ENCODE measurements at places on chromosomes 2 and 18.

- no peak for DNase-seq
Observed at GRCh38 chr2:235501673-235502031, 7.8 kb downstream of the AGAP1 start.

- DNase-seq: no peak
Observed at GRCh38 chr2:118858485-118859156, 11.2 kb upstream of the EN1 start.

- no peak for DNase-seq
Observed at GRCh38 chr2:43475137-43475846, 120.5 kb downstream of the THADA start.

DNA sequence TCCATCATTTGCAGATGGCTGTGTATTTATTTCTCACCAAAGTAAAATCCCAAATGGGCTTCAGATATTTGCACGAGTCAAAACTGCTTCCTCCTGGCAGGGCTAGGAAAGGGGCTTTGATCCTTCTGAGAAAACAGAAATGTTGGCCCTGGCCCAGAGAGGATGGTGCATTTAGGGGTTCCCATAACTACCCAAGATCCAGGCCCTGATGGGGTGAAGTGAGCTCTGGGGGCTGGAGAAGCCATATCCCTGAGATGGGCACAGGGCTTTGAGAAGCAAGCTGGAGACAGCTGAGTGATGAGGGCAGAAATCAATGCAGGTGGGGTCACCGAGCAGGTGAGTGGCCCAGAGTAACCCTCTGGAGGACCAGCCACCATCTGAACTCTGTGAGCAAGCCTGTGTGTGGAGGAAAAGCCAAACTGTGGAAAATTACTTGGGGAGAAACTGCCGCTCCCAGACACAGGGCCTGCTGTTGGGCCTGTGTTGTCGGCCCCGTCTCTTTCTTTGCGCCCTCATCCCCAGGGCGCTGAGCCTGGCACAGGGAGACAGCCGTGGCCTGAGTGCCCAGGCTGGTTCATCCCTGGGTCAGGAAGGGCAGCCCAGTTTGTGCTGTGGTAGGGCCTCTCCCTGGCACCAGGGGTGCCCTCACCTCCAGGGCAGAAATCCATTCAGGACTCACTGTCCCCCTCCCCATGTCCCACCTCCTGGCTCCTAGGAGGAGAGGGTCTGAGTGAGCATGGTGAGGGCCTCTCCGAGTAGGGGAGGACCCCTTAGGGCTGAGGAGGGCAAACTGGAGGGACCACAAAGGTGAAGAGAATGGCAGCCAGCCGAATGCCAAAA, 167.8 kb upstream of the HAAO start:
- DNase-seq: no peak
